ENCODE measurements at places on chromosomes 1 and 21. TPM values are rescaled to one million over a fixed set of nuclear protein-coding genes. Genes with fewer than 3 reads are reported as not detected.

GRCh38 chr1:201486187-201486586 is 17.2 kb upstream of the PHLDA3 start:
- DNase-seq, result no peak

DNA sequence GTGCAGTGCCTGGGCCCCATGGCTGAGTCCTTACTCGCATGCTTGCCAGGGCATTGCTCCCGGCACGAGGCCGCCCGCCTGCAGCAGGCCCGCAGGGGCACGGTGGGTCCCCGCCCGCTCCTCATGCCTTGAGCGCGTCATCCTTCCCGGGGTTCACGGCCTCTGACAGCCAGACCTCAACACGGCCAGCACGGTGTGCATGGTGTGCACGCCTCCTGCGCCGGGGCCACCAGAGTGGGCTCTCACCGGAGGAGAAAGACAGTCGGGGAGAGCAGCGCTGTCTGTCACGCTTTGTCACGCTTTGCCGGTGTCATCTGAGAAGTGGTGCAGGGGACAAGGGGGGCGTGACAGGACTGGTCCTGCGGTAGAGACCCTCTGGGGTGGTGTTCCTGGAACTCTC is 11.9 kb upstream of the COL18A1 start:
- DNase-seq, result no peak

DNA sequence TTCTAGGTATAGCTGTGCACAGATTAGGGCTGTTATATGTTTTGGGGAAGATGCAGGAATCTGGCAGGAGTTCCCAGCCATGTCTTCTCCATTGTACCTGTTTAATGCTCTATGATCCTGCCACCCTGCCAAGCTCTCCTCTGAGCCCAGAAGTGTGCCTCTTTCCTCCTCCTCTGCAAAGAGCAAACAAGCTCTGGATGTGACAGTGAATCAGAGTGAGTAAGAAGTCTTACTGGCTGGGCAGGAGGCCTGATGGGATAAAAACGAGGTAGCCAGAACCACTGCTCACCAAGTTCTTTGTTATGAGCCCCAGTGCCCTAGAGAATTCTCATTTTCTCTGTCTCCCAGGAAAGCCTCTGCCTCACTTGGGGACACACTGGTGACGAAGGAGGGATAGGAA is 69.0 kb downstream of the BRINP2 start:
- DNase-seq, result no peak

WNT2B gene
- 5.8 TPM for total RNA-seq

GRCh38 chr21:44630440-44630839 is 3.5 kb downstream of the KRTAP10-9 start:
- DNase-seq, result no peak

TLCD4 gene
- 52.1 TPM for total RNA-seq

- no peak for DNase-seq
Observed at GRCh38 chr1:12006167-12006921, 13.0 kb upstream of the MIIP start.

DNA sequence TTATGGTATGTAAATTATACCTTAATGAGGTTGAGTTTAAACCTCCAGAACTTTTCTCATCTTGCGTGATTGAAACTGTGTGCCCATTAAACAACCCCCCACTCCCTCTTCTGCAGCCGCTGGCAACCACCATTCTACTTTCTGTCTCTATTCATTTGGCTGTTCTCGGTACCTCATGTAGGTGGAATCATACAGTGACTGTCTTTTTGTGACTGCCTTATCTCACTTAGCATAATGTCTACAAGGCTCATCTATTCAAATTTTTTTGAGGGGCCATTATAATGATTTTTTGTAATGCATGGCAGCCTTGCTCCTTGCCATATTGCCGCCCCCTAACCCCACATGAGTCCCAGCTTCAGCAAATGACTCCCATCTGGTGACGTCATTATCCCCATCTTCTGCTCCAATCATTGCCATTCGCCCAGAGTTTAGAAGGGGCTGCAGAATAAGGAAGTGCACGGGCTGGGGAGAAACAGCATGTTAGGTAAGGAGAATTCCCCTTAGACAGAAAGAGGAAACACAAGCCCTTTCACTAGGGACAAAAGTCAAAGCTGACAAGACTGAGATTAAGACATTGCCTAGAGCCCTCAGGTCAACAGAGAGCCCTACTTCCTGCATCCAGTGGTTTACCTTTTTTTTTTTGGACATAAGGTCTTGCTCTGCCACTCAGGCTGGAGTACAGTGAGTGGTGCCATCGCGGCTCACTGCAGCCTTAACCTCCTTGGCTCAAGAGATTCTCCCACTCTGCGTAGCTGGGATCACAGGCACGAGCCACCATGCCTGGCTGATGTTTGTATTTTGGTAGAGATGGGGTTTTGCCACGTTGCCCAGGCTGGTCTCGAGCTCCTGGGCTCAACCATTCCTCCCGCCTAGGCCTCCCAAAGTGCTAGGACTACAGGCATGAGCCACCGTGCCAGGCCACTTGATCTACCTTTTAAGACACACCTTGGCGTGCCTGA is 78.4 kb upstream of the ERRFI1 start:
- DNase-seq, result no peak

DNA sequence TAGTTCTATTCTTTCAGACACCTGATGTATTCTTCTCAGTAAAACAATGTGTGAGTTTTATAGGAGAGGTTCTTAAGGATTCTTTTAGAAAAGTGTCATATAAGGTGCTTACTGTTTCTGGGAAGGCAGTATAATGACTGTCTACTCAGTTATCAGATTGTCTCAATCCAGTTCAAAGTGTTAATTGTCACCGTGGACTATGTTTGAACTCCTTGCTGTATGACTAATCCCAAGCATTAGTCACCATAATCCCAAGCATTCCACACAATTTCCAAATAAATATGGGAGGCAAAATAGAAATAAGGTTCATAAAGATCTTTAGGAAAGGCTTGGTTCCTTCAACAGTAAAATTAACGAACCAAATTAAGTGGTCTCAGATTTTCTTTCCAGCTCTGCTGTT is 342.1 kb upstream of the NR5A2 start:
- DNase-seq, result no peak

DNA sequence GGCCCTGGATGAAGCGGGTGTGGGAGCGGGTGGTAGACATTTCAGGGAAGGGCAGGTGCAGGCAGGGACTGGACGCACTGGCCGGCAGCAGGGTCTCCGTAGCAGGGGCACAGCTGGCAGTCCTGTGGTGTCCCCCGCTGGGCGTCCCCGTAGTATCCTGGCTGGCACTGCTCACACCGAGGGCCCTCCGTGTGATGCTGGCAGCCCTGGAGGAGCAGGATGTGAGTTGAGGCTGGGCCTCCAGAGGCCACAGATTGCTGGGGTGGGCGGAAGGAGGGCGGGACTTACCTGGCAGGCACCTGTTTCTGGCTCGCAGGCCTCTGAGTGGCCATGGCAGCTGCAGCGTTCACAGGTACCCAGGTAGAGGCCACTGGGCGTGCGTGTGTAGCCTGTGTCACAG is 62.3 kb downstream of the LDLRAD2 start:
- DNase-seq, result no peak

KIF26B gene
- total RNA-seq, result 0.86 TPM

CBS gene
- 124 TPM for total RNA-seq

GRCh38 chr1:17136145-17136544 is 16.9 kb upstream of the PADI2 start:
- DNase-seq, result no peak

RNF19B gene
- total RNA-seq, result 21.5 TPM

DNA sequence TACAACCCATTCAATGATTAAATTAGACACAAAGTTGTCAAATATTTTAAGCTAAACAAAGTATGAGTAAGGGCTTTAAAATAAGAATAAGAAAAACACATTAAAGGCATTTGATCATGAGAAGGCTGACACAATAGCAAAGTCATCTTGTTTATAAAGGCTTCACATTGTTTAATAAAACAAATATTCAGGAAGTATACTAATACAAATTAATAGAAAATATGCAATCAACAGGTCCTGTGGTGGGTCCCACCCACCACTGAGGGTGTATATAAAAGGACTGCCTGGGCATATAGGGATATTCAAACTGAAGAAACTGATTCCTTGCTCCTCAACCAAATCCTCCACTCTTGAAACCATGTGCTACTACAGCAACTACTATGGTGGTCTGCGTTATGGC is at the start of gene KRTAP20-2:
TSS of gene KRTAP20-2 (plus strand) at position 301 of the 400 bp plus-strand sequence. CDS start at position 359, 58 bp downstream.
- no peak for DNase-seq

DNA sequence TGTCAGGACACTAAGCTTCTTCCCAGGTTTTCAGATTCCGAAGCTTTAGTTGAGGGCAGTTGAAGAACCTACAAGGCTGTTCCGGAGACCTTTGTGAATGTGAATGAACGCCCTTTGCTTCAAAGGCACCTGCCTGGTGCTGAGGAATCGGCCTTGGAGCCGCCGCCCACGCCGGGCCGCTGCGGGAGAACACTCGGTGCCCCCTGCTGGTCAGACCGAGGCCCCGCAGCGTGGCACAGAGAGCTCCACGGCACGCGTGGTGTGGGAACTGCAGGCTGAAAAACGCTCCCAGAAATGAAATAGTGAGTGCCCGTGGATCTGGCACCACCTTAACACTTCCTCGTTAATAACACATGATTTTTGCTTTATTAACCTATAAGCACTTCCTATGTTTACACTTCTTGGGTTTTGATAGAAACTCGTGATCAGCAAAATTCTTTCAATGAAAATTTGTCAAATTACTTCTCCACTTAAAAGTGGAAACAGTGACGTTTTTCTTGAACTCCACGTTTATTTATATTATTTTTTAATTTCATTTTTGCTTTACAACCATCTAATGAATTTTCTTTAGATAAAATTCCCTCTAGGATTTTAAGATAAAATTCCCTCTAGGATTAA is 460.6 kb downstream of the DSCAM start:
- no peak for DNase-seq

DNA sequence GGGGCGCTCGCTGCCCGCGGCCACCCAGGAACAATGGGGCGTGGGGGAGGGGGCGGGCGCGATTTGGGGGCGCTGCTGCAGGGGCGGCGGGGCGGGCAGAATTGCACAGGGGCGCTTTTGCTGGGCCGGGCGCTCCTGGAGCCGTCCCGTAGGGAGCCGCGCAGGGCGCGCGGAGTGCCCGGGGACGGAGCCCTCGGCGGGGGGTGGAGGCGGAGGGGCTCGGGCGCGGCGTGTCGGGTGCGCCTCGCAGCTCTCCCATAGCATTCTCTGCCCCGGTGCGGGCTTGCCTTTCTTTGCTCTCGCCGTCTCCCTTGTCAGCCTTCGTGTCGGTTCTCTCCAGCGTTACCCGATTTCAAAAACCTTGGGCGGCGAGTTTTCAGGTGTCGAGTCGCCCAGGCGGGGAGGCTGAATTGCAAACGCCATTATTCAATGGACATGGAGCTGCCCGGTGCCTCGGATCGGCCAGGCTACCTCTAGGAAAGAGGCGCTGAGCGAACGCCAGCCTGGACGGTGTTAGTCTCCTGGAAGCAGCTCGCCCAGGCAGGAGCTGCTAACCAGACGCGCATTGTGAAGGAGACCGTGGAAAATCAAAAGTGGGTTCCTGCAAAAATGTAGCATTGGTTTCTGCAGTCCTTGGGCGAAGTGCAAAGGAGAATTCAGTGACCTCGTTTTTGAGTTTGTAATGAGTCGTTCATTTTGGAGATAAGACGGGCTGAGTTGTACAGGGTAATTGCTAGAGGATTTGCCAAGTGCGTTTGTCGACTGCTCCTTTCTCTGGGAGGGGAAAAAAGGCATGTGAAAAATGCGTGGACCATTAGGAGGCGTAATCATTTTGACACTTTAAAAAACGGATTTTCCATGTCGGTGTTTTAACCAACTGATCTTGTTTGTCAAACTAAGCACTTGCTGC is 626 bp downstream of the CXADR start:
- DNase-seq, result peak; percentile 32

GRCh38 chr1:196887515-196888239 is at the start of gene CFHR4:
Gene CFHR4 (plus strand): TSS chr1:196888052. CDS start chr1:196888151, 99 bp downstream.
- no peak for DNase-seq

DNA sequence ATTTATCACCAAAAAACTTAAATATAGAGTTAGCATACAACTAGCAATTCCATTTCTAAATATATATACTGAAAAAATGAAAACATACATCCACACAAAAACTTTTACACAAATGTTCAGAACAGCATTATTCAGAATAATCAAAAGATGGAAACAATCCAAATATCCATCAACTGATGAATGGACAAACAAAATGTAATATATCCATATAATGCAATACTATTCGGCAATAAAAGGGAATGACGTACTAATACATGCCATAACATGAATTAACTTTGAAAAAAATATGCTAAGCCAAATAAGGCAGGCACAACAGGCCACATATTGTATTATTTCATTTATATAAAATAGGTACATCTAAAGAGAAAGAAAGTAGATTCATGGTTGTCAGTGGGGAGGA is 33.9 kb downstream of the TUT4 start:
- no peak for DNase-seq

GRCh38 chr1:185862235-185862634 is 128.0 kb downstream of the HMCN1 start:
- DNase-seq, result no peak

GRCh38 chr1:22900451-22900850 is 72.2 kb downstream of the LACTBL1 start:
- no peak for DNase-seq

MAP1LC3C gene
- total RNA-seq, result not detected
